ENCODE measurements at places on chromosomes 7 and 10.

GRCh38 chr10:131135716-131136115, 175.8 kb downstream of the TCERG1L start:
- DNase-seq = no peak

GRCh38 chr10:45673074-45673648, 589 bp upstream of the ZFAND4 start:
- DNase-seq = no peak

DNA sequence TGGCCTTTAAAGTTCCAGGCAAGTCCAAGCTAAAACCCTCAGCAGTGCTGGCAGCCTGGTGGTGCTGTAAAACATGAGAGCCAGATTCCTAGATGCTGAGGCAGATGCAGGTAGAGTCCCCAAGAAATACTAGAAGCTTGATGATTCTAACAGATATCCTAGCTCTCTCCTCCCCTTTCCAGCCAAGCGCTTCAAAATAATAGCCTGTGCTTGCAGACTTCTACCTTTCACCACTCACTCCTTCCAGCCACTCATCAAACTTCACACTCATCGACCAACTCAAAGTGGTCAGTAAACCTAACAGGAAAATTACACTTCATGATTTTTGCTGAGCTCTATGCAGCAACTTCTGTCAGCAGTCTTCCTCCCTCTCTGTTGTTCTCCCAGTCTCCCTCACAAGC, 50.2 kb downstream of the LMBR1 start:
- no peak for DNase-seq

DNA sequence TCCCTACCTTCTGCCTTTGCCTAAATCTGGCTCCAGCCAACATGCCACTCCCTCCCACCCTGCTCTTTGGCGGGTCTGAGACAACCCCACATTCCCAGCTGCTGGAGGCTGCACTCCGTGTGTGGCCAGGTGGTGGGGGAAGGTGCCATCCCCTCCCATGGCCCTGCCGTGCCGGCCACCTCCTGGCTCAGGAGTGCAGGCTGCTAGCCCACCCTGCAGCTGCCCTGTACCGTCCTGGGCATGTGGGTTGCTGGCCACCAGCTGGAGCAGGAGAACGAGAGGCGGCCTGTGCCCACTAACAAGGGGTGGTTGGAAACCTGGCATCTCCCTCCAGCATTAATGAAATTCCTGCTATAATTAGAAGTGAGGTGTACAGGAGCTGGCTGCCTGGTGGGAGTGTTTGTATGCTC, 97.6 kb downstream of the ZMIZ1 start:
- no peak for DNase-seq

DNA sequence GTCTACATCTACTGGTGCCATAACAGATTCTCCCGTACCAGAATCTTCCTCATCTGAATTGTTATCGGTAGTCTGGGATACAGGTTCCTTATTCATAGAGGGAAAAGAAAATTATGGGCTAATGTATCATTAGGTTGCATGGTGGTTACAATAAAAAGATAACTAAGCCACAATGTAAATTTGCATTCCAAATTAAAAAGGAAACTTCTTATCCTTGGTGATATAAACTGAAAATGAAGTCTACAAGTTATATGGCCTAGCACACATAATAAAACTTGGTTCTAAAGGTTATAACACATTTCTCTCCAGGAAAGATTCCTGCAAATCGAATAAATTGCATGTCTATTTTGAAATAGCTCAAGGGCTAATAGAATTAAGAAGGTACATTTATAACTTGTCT, 24.5 kb downstream of the NUDT13 start:
- no peak for DNase-seq

- no peak for DNase-seq
These were observed 27.5 kb downstream of the ADD3 start for GRCh38 chr10:110035070-110035921.

DNA sequence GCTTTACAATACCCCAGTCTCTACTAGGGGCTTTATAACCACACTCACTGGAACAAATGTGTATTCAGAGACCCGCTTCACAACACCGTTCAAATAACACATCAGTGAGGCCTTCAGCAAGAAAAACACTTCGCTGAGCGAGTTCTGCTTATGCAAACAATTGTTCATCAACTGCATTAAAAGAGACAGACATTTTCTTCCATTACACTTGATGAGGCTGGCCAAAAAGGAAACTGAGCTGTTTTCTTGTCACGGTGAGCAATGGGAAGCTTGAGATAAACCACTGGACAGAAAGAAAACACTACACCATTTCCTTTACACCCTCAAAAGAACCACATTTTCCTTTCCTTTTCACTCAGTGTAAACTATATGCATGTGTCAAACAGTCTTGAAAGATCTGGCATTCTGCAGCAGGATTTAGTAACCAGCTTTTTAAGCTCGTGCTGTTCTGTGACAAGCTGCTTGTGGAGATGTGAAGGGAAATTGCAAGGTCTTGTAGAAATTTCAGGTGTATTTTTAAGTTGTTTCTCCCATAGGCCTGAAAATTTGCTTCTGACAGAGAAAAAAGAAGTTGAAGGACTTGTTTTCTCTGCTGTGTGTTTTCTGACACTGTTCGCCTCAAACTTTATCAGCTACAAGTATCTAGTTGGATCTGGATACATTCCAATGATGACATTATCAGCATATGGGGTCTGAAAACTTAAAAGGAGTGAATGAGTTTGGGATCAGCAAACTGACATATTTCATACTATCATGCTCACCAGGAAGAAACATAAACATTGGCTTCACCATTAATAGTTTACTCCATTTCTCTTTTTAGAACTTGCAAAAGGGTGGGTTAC, 693.1 kb downstream of the PARD3 start:
- DNase-seq = no peak

GRCh38 chr7:18626717-18627116, 131.2 kb downstream of the HDAC9 start:
- DNase-seq = no peak

DNA sequence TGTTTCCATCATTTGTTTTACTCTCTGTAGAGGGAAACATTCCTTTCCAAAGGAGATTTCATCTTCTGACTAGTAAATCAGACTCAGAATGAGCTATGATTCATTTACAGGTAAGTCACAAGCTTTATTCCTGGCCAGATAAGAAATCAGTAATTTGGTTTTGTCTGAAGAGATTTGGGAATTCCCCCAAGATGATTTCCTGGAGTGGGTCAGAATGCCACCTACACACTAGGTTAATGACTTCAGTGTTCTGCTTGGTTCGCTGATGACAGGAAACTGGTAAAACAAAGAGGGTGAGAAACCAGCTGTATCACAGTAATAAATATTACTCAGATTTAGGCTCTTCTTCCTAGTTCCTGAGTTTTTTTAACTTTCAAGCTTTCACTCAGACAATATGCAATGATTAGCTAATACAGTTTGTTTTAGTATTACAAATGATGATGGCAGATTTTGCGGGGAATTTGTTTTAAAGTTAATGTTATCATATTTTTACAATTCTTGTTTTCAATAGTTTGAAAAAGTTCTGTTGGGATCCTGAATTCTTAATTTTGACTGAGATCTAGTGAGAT, 8.3 kb upstream of the ASZ1 start:
- no peak for DNase-seq

GRCh38 chr10:50384898-50385297, 133.6 kb upstream of the ASAH2 start:
- no peak for DNase-seq

- no peak for DNase-seq
These were observed 203.0 kb upstream of the HDAC9 start for GRCh38 chr7:18292584-18292983.

GRCh38 chr7:102872460-102872859, 40.3 kb upstream of the LRRC17 start:
- no peak for DNase-seq

DNA sequence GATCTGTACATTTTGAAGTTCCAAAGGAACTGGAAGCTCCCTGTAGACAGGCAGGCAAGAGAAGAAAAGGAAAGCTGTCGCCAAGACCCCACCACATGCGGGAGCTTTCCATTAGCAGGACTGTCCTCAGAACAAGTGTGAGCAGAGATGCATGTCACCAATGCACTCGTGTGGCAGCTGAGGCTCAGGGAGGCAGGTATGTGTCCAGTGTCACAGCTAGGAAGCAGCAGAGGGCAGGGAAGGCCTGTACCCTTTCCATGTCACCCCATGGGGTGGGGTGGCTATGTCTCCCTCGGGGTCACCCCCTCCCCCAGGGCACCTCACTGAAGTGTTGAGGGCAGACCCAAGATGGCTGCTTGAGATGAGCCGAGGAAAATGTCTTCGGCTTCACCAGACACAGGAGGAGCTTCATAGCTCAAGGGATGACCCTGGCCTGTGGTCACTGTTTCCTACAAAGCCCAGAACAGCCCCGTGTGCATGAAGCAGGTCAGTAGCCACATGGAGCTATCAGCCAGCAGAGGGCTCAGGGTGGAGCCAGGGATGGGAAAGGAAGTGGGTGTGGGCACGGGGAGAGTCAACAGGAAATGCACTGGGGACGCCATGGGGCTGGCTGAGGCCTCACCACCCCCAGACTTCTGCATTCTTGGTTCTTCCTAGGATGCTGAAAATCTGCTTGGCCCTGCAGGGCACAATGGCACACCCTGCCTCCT, 96.6 kb downstream of the FAM53B start:
- DNase-seq = no peak

DNA sequence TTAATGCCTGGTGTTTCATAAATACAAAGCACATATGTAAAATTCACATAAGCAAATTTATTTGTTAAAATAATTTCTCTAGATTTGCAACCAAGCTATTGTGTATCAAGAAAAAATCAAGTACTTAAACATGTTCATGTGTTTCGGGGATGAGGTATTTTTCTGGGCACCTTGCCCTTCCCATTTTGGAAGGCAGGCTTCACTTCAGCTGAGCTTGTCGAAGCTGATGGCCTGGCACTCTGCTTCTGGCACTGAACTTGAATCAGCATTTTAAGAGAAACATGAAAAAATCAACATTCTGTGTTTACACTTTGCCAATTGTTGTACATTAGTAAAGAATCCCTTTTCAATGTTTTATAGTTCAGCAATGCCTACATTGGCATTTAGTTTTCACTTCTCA, 179.1 kb upstream of the STEAP4 start:
- DNase-seq = no peak

DNA sequence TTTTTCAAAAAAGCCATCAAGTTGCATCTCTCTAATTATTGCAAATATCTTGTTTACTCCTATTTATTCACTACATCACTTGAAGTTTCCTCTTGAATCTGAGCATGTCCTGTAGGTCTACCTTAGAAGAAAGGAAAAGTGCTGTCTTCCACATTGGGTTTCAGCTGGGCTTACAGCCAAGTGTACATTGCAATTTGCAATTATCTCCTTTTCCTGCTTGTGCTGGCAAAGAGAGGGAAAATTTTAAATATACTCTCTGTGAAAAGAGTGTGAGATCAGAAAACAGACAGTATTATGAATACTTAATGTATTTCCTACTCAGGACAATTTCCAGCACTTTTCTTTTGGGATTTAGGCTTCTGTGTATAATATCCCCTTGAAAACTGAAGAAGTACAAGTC, 839.7 kb downstream of the CNTNAP2 start:
- DNase-seq = no peak

DNA sequence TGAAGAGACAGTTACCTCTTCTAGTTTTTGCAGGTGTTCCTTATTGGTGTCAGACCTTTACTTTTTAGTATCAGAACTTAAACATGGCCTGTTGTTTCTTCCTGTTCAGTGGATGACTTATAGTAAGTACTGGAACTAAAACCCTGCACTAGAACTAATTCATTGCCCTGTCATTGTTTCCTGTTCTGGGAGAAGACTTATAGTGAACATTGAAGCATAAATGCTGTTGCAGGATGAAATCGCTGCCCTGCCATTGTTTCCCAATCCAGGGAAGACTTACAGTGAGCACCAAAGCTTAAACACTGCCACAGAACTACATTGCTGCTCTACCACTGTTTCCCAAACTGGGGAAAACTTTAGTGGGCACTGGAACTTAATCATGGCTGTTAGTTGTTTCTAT, 13.1 kb downstream of the IPMK start:
- no peak for DNase-seq
